ENCODE measurements at places on chromosomes 13 and 19.

DNA sequence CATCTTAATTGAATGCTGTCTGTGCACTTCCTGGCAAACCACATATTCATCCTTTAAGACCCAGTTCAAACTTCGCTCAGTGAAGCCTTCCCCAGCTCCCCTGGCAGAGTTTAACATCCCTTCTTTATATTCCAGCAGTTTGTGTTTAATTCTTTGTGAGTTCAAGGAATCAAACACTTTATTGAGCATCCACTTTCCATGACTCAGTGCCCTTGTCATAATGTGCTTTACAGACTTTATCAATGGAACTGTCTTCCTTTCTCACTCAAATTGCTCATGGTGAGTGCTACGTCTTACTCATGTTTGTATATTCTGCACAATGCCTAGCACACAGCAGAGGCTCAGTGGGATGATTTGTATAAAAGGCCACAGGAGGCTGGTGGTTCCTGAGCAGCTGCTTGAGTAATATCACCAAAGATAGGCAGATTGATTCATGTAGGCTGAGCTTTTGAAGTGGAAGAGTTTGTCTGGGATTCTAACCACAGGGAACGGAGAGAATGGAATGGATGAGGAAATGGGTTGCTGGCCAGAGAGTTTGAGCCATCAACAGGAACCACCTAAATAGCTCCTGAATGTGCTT lies 44.2 kb downstream of the SERTM1 start:
- DNase-seq: peak; percentile 10

- DNase-seq: peak; percentile 34
Measured at GRCh38 chr19:9295411-9295849, 14.2 kb downstream of the ZNF699 start.

GRCh38 chr13:73779881-73780280 lies 354.3 kb downstream of the KLF12 start:
- DNase-seq: no peak

- DNase-seq: no peak
Measured at GRCh38 chr13:34767778-34768177, 174.3 kb upstream of the NBEA start.

DNA sequence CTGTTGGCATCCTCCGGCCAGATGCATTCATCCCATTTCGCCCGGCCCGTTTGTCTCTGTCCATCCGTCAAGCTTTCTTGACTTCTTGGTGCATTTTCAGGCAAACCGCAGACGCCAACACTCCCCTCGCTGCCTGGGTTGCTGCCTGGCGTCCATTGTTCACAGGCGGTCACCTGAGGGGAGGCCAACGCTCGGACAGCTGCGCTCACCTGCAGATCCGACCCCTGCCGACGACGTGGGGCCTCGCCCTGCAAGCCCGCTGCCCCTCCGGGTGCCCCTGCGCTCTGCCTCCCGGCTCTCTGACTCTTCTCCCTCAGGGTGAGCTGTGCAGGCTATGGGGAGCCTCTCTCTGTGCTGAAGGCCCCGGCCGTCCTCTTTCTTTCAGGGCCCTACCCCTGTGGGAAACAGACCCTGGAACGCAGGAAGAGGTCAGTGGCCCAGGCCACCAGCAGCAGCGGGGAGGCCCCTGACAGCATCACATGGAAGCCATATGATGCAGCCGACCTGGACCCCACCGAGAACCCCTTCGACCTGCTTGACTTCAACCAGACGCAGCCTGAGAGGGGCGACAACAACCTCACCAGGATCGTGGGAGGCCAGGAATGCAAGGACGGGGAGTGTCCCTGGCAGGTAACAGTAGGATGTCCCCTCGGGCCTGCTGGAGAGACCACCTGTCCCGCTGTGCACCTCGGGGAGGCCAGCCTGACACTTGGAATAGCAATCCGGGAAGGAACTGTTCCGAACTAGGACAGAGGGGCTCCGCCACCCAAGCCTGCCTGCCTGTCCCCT lies 14.8 kb upstream of the PROZ start:
- DNase-seq: no peak

DNA sequence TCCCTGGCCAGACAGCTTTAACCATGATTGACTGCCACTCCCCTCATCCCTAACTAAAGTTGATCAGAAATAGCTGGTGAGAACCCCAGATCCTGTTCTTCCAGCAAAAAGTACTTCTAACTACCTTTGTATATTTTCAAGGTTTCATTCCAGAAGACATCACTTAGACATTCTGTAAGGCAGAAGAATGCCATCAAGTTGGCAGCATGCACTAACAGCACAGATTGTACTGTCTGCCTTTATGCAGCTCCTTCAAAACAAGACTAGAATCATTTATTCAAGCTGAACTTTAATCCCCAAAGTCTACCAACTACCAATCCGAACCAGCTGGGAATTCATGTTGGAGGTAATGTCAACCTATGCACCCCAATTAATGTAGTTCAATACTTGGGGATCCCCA lies 167.6 kb upstream of the KLHL1 start:
- DNase-seq: no peak

- DNase-seq: no peak
Measured at GRCh38 chr13:24083722-24084421, 76.6 kb upstream of the SPATA13 start.

DNA sequence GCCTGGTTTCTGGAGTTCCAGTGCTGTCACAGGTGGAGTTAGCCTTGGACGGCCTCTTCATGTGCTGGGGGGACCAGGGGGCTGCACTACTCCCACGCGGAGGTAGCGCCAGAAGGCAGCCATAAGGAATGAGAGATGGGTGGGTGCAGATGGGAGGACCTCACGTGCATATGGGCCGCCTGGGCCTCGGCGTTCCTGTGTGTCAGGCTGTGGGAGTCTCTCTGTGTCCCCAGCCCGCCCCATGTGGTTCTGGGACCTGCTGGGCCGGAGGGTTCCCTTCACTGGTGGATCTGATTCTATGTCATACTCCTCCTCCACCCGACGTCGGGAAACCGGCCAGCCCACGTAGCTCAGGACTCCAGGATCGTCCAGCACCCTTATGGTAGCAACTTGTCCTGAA lies 149.0 kb upstream of the SOX1 start:
- DNase-seq: no peak

- peak; percentile 72 for DNase-seq
Measured at GRCh38 chr19:17775245-17775927, 19.6 kb upstream of the B3GNT3 start.

GRCh38 chr19:3054972-3055740 lies 7.1 kb downstream of the TLE5 start:
- peak; percentile 36 for DNase-seq

- no peak for DNase-seq
Measured at GRCh38 chr19:57675881-57676280, 5.9 kb upstream of the ZNF551 start.

DNA sequence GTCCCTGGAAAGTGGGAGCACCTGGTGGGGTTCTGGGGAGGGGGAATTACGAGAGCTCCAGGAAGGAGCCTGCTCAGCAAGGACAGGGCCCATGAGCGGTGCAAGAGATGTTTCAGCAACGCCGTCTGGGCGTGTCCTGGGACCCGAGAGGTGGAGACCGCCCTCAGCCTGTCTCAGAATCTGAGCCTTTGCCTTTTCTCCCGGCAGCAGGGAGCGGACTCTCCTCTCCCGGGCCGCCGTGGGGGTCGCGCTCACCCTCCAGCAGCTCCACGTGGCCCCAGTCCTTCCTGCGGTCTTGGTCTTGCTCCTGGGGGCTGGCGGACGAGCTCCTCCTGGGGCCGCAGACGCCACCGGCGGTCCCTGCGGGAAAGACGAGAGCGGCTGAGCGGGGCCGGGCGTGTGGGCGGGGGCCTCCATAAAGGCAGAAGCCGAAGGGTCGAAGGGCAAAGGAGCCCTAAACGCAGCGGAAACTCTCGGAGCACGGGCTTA lies 714 bp downstream of the POLRMT start:
- DNase-seq: peak; percentile 78

GRCh38 chr13:112728375-112729126 lies 38.7 kb downstream of the ATP11A start:
- no peak for DNase-seq

DNA sequence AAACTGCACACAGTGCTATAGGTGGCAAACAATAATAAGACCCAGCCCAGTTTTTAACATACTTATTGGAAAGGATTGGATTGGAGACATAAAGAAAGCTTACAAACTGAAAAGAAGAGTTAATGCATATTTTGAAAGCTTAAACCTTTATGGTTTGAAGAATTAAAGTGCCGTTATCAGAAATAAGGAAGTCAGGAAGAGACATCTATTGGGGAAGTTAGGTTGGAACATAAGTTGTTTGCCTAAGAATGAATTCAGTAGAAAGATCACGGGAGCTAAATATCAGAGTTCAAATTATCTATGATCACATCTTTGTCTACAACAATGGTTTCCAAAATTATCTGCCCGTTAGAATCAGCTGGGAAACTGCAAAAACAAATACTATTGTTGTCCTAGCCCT lies 767.9 kb downstream of the PCDH9 start:
- DNase-seq: no peak

Measured in ELR (cell line).